Fibroblast of skin of back (primary cell): ENCODE measurements at places on chromosomes 5 and 9.
A peak's percentile ranks its signal among the peaks of the same experiment; 100 is the strongest.

GRCh38 chr5:150624334-150625163 lies 15.9 kb upstream of the SYNPO start:
- DNase-seq = no peak

GRCh38 chr5:36836831-36837230 lies 39.7 kb upstream of the NIPBL start:
- no peak for DNase-seq

DNA sequence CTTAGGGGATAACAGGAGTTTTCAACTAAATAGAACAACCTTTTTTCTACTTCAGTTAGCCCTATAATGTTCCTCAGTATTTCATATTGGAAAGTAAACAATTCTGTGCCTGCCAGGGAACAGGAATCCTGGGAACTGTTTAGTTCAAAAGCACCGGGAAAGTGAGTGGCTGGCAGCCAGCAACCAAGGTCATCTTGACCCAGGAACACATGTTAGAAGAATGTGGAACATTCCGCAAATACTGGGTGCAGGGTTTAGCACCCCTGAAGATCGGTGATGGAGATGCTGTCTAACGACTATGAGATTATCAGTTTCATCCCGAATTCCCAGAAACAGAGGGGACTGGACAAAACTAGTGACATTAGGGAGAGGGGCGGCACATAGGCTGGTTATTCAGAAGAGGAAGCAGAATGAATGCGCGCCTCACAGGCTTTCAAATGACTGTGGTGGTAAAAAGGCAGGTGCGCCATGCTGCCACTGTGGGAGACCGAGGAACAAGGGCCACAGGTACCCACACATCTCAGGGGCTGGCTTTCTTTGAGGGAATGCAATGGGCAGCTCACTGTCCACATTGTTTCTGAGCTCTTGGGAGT lies 51.2 kb downstream of the IPPK start:
- no peak for DNase-seq

- no peak for DNase-seq
Observed at GRCh38 chr5:55877655-55878054, 26.5 kb downstream of the IL31RA start.

GRCh38 chr5:67581203-67581602 lies 384.6 kb upstream of the CD180 start:
- DNase-seq = peak; percentile 3

DNA sequence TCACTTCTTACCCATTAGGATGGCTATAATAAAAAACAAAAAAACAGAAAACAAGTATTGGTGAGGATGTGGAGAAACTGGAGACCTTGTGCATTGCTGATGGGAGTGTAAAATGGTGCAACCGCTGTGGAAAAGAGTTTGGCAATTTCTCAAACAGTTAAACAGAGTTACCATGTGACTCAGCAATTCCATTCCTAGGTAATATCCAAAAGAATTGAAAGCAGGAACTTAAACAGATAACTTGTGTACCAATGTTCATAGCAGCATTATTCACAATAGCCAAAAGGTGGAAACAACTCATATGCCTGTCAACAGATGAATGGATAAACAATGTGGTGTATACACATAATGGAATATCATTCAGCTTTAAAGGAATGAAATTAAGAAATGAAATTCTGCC lies 28.9 kb downstream of the DCP2 start:
- no peak for DNase-seq

DNA sequence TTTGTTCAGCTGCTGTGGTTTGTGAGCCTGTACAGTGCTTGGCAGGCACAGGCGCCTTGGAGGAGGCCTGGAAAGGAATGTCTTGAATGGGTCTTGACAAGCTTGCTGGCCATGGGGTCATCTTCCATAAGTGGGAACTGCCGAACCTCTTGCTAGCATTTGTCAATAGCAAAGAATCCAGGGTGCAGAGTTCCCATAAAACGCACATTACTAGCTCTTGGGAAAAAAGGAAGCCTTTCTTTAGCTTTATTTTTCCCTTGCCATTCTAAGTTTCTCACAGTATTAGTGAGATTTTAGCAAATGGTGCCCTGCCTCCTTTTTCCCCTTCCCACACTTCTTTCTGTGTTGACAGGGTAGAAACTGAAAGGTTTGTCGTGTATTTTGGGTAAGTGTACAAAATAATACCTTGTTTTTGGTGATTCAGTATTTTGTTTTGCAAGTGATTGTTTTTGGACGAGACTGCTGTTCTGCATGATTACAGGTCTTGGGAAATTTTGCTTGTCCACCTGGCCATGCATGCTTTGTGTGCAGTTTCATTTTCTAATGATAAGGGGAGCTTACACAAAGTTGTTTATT lies 82.0 kb downstream of the ADGRV1 start:
- peak; percentile 16 for DNase-seq

GRCh38 chr5:1139331-1140170 lies 27.7 kb upstream of the SLC12A7 start:
- no peak for DNase-seq

DNA sequence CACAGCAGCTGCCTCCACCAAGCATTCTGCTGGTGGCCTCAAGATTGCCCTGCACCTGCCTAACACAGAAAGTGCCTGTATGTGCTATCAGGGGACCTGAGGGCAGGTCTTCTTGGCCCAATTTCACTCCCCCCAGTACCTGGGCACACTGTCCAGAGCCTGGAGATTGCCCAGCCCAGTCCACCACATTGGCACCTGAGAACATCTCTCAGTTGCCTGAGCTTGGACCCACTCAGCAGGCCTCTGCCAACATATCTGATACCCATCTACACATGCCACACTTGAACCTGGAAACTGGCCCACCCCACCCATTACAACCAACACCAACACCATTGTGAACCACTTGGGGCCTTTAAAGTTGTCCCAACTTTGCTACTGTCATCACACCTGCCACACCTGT lies 1523.1 kb upstream of the CDH9 start:
- DNase-seq = no peak

- DNase-seq = peak; percentile 41
Observed at GRCh38 chr5:40386289-40386688, 293.4 kb upstream of the PTGER4 start.

DNA sequence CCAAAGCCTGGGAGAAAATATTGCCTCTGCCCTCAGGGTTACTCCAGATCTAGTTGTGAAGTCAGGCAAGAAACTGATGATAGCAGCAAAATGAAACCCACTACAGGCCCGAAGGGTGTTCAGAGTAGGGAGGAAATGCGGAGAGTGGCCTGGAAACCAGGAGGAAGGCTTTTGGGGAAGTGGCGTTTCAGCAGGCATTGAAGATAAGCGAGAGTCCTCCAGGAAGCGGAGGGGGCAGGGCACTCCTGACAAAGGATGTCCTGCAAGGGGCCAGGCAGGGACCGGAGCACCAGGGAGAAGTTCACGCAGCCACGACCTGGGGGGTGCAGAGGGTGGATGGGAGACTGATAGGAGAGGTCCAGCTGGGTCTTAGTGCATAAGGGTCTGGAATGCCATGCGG lies 7.8 kb upstream of the FOXI1 start:
- DNase-seq = no peak

DNA sequence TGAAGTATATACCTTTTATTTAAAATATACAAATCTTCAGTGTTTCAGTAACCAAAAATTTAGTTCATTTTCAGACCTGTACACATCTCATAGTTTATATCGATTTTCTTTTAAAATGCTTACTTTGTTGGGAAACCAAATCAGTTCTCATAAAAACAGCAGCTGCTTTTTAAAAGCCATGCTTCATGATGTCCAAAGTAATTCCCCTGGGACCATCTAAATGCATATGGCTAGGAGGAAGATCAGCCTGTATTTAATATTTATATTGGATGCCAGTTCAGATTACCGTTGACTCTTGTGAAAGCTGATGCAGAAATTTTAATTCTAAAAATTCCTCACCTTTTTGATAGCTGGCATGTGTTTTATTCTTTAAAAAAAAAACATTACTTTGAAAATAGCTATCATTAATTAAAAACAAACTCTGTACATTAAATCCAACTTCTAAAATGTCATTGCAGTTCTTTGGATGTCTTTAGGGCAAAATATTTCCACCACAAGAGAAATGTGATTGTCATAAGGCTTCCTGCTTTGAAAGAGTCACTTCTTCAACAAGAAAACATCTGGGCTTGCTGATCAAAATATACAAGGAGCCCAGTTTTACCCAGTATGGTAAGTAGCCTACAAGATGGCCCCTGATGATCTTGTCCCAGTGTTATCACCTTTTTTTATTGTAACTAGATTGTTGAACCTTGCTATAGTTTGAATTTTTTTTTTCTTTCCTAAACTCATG lies 1242.9 kb upstream of the CDH6 start:
- DNase-seq = no peak

GRCh38 chr9:7760014-7760415 lies 39.6 kb downstream of the DMAC1 start:
- DNase-seq = no peak

- DNase-seq = no peak
Observed at GRCh38 chr5:1476967-1477310, 31.7 kb upstream of the SLC6A3 start.

DNA sequence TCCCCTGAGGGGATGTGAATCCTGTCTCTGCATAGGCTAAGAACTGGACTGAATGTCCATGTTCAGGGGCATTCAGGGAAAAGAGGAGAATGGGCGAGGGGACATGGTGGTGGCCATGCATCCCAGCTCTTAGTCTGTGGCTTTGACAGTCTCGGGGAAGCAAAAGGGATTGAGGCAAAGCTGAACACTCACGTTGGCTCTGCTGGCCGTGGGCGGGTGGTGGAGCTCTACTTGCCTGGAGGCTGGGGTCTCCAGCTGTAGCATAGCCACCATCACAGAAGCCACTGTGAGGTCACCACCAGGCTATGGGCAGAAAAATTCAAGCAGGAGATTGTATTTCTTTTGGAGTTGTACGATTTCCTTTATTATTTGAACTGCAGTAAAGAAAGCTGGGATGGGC lies 4.1 kb downstream of the GARIN3 start:
- no peak for DNase-seq

DNA sequence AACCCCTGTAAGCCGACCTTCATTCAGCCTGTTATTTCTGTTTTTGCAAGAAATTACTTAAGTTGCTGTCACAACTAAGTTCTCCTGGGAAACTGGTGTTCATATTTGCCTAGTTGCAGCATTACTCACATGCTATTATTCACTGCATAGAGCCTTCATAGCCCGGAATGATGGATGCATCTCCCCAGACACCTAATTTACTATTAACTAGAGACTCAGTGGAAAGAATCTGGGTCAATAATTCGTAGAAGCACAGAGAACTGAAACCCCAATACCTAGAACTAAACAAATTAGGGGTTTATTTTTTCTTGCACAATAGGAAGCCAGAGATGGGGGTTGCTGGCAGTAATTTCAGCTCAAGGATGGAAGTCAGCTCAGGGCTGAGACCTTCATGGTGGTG lies 45.7 kb upstream of the FAM170A start:
- peak; percentile 71 for DNase-seq

GRCh38 chr9:107784235-107784958 lies 294.8 kb upstream of the KLF4 start:
- DNase-seq = peak; percentile 64

DNA sequence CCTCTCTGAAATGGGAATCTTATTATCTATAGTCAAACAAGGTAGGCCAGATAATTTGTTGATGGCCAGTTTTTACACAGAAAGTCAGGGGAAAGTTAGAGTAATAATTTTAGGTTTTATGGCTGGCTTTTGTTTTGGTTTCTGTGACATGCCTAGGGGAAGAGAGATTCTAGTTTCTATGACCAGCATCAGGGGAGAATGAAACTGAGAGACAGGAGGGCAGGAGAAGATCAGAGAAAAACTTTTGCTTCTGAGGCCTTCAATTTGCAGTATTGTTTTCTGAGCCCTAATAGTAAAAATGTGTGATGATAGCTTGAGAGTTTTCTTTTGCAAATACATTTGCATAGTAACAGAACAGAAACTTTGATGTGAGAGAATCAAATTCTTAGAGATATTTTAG lies 564.3 kb downstream of the ZNF608 start:
- no peak for DNase-seq

DNA sequence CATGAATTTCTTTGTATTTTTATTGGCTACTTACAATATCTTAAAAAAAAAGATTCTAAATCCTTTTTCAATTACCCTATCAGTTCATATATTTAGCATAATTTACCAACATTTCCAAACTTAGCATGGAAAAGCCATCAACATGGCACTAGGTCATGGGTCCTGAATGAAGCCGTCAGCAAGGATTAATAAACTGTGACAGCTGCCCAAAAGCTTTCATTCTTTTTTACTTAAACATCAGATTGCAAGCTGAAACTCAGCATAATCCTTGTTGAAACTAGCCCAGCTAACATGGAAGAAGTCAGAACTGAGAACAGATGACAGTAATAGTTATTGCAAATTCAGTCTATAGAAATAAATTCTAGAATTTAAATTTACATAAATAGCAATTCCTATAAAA lies 209.8 kb downstream of the ADAMTS6 start:
- DNase-seq = no peak

- DNase-seq = peak; percentile 96
Observed at GRCh38 chr9:752201-752600, 89.3 kb upstream of the DMRT1 start.

DNA sequence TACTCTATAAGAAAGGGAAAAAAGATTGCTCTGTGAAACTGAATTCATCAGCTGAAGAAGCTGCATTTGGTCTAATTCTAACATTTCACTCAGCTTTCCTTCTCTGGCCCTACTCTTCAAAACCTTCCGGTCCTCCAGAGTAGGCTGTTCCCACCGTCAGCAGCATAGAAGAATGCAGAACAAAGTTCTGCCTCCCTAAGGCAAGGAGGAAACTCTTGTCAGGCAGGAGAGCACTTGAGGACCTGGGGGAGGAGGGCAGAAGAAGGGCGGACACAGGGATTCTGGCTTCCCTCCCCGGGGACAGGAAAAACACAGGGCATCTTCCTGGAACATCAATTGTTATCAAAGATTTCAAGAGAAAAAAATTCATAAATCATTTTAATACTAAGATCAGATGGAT lies 69.2 kb upstream of the SHB start:
- DNase-seq = no peak

DNA sequence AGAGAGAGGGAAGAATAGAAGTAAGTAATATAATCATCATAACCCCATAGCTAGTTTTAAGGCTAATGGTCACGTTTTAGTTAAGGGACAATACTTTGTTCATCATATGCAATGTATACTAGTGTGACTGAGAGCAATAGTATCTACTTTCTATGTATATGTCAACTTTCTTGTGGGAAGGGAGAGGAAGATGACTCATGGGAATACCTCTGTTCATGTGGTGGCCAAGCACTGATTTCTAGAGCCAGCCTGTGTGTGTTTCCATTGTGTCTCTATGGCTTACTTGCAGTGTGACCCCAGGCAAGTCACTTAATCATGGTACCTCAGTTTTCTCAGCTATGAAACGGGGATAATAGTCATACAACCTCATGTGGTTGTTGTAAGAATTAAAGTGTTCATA lies 639.6 kb downstream of the CETN3 start:
- peak; percentile 83 for DNase-seq

DNA sequence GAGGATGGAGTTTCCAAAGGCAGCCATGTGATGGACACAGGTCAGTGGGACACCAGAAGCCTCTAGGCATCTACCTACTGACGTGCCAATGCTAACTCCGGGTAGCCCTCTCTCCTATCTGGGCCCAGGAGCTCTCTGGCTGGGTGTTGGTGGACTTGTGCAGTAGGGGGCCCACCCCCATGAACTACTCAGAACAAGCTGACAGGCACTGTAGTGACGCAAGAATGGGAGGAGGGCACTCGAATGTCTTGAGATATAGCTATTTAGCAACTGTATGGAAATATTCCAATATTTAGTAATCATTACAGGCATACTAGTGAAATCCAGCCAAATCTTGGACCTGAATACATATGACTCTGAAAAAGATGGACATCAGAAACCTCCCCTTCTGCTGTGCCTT lies 5.7 kb upstream of the DOCK2 start:
- no peak for DNase-seq
